ENCODE measurements at places on chromosomes 6 and 20.

DNA sequence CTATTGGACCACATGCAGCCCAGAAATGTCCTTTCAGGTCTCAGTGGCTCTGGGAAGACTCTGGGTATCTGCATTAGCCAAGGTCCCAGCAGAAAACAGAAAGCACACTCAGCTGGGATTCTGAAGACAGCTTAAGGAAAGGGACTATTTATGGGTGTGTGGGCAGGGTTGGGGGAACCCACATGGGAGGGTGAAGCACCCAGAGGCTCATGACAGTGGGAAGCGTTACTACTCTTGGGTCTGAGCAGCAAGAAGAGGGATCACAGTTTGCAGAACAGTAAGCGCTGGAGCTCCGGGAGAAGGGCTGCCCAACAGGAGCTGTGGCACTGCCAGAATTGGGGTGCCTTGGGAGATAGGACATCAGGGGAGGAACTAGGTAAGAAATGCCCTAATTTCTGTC, 12.4 kb upstream of the CDC5L start:
- DNase-seq, result no peak

- no peak for DNase-seq
These were observed 715 bp downstream of the SOX12 start for GRCh38 chr20:325889-326644.

GRCh38 chr6:30238178-30238795, 25.1 kb upstream of the TRIM26 start:
- no peak for DNase-seq

GRCh38 chr20:47150403-47151152, 205.9 kb downstream of the ZMYND8 start:
- DNase-seq, result no peak

DNA sequence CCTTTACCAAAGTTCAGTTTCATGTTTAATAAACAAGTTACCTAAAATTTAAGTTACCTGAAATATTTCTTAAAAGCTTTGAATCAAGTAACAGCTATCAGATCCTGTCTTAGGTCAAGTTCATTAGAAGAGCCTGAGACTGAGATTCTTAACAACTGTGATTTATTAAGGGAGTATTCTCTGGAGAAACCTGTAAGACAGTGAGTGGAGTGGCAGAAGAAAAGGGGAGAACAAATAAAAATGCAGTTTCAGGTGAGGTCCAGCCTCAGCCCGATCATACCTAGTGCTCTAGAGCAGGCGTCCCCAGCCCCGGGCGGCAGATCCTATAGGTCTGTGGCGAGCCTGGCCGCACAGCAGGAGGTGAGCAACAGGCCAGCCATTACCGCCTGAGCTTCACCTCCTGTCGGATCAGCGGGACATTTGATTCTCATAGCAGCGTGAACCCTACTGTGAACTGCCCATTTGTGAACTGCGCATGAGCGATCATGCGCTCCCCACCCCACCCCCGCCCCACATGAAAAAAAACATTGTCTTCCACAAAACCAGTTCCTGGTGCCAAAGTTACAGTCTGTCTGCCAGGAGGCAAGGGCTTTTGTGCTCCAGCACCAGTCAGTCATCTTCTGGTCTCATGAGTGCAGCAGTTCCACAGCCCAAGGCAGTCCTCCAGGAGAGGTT, 59.2 kb upstream of the ADGRB3 start:
- DNase-seq, result no peak

DNA sequence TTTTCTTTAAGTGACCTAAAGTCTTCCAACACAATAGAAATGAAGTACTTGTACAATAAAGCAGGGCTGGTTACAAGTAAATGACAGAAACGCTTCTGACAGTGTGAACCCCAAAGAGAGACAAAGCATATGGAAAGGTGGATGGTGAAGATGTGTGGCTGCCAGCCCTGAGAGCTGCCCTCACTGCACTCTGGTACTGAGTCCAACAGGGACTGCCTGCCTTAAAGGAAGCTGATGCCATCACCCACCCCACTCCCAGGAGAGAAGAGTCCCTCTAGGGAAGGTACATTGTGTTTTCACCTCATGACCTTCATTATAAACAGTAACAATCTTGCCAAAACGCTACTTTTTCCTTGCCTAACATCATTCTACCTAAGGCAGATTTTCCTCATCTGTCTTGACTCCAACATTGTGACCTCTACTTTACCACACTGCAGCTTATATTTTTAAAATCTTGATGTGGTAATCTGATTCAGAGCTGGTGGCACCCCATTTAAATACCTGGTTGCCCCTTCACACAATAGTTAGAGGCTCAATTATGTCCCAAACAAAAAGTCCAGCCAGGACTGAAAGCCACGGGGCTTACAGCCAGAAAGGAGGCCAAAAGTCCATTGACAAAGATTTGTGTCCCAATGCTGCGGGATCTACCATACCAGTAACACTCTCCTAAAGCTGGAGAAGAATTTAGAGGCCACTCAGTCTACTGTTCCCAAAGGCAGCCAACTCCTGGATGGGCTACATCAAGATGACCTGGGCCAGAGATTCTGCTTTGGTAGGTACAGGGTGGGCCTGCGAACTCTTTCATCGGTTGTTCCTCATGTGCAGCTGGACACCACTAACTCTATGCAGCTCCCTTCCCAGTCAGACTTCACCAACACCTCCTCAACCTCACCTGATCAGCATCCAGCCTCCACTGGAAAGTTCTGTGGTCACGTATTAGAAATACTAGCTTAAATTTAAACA, 4.4 kb downstream of the APMAP start:
- DNase-seq, result no peak

DNA sequence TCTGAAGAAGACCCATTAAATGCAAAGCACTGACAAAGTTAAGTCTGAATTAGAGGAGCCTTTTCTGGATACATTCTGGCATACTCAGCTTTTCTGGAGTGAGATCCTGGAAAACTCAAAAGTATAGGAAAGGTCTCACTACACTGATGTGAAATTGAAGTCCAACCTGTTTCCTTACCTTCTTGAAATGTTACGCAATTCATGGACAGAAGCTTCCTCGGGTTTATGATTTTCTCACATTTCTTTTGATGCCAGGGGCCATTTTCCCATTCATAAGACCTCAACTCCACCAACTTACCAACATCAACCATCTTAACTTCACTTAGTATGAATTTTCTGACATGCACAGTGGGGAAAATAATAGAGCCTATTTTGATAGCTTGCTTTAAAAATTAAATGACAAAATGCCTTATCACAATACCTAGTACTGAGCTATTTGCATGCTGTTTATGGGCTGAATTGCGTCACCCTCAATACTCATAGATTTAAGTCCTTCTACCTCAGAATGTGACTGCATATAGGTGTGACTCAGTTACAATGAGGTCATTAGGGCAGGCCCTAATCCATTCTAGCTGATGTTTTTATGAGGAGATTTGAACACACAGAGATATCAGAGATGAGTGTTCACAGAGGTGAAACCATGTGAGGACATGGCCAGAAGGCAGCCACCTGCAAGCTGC, 73.4 kb upstream of the RAB32 start:
- DNase-seq, result no peak

DNA sequence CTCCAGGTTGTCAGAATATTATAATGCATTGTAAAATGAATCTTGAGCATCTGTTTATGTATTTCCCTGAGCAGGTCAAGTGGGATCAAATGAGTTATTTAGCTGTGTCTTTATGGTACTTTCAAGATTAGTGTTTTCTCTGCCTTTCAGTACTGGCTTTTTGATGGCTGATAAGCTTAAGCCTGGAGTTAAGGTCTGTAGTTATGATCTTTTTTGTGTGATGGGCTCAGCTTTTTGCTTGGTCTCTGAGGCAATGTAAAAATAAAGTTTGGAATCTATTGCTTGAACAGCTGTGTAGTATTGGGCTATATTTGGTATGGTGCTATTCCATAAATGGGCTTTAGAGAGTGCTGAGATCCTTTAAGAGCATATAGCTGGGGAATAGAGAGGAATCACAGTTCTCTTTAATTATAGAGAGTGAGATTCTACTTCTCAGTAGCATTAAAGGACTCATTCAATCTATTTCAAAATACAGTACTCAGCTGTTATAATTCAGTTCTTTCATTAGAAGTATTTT, 40.7 kb downstream of the ZNF451 start:
- no peak for DNase-seq

GRCh38 chr6:139828751-139829519, 454.5 kb upstream of the CITED2 start:
- DNase-seq, result no peak

DNA sequence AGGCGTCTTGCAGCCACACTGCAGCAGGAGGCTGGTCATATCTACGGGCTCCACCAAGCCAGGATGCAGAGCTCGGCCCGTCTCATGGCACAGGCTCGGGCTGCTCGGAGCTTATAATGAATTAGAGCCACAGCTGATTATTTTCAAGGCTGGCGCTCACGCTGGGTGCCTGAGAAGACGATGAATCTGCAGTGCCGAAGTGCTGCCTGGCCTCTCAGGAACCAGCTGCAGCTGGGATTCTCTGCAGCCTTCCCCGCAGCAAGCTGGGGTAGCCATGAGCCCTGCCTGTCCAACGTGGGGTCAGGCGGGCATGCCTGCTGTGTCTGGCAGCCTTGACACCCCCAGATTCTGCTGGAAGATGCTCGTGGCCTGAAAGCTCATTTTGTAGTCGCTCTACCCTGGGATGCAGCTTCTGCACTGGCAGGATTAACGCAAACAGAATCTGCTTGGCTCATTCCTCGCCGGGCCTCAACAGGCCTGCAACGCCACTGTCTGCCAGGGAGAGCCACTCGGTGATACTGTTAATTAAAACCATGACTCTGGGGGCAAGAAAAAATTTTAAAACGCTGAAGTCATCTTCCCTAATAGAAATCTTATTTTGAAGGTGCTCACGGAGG, 104.3 kb downstream of the CDH26 start:
- DNase-seq, result no peak

GRCh38 chr20:2114127-2114959, 12.7 kb downstream of the STK35 start:
- DNase-seq, result no peak

DNA sequence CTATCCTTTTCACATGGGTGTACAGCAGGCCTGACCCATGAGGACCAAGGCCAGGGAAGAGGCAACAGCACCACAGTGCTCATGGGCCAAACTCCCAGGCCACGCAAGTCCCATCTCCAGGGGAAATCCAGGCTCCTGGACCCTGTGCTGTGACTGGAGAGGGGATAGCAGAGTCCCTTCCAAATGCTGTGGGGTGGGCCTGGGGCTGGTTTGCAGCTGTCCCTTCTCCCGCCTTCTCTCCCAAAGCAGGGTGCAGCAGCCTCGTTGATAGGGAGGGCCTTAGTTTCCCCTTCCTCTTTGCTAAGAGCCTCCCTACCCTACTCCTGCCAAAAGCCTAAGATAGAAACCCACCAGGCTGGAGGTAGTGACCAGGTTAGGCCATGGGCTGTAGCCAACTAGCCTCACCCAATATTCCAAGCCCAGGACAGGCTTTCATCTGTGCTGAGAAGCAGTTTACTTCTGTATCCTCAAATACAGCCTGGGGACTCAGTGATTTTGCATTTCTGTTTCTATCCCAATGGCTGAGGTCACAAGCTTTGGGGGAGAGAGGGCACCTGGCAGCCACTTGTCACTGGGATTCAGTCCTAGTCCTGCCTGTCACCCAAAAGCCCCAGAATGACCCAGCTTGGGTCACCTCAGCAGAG, 1.4 kb downstream of the CTSZ start:
- DNase-seq, result no peak

DNA sequence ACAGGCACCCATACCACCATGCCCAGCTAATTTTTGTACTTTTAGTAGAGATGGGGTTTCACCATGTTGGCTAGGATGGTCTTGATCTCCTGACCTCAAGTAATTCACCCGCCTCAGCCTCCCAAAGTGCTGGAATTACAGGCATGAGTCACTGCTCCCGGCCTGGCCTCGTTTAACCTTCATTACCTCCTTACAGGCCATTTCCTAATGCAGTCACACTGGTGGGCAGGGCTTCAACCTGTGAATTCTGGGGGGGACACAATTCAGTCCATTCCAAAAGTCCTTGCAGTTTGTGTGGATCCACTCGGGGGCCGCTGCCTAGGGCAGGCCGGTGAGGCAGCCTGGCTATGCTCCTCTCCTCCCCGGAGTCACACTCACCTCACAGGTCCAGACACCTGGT, 112.4 kb upstream of the SNX9 start:
- DNase-seq, result no peak

DNA sequence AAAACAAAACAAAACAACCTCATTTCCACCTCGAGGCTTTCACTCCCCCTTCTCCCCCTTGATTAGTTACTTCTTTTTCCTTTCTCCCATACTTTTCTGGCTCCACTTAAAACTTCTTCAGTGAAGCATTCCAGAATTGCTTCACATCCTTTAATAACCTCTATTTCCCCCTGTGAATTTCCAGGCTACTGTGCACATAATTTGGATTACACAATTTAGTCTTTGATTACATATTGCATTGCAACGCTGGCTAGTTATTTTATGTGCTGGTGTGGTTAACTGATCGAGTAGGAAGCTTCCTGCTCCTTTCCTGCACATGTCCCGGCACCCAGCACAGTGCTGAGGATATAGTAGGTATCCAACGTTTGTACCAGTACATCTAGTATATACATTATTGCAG, 28.1 kb upstream of the EEF1E1 start:
- DNase-seq, result no peak

GRCh38 chr6:113495521-113495920, 361.6 kb upstream of the MARCKS start:
- peak; percentile 25 for DNase-seq

DNA sequence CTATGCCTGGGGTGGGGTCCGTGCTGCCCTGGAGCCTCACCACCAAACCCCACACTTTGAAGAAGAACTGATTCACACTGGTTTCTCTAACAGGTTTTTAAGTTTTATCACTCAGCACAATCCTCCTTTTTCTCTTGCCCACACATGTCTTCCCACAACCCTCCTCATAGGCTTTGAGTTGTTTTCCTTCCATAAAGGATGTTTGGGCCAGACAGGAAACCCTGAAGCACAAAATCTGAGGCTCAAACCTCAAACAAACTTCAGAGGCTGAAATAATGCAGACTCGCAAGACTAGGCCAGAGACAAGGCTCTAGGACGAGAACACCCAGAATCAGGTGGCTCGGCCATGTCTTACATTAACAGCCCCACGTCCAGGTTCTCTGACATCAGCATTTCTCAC, 35.3 kb downstream of the EZR start:
- no peak for DNase-seq

GRCh38 chr6:100078509-100078908, 84.5 kb upstream of the MCHR2 start:
- DNase-seq, result no peak

DNA sequence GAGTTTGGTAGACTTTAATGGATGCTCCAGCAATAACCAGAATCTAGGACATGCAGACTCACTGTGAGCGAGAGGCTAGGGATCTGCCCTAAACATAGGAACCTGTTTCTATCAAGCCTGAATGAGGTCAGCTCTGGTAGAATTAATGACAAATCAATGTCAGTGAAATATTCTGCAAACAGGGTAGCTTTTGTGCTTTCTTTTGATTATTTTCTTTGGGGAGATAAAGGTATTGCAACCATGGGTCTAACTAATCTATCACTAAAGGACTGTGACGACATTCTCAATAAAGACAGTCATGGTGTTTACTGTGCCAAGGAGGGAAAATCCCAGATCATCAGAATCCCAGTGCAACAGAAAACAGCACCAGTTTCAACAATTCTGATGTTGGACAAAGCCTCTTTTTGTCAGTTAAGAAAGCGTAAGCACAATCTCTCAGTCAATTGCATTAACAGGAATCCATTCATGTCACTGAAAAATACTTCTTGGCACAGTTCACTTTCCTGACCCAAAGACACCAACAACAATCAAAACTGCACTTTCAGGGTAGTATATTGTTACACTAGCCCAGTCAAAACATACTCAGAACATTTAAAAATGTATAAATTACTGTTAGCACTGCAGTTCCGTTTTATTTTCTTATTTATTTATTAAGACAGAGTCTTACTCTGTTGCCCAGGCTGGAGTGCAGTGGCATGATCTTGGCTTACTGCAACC, 36.8 kb upstream of the SMIM29 start:
- DNase-seq, result no peak

GRCh38 chr20:23873370-23874015, 6.1 kb downstream of the CST5 start:
- no peak for DNase-seq
